Esophagus (tissue), 2 donors: ENCODE measurements at places on chromosomes 5 and 9. TPM values are rescaled to one million over a fixed set of nuclear protein-coding genes. Genes with fewer than 3 reads are reported as not detected.

TMEM171 gene
- polyA plus RNA-seq: 5.6 TPM

DBH gene
- polyA plus RNA-seq: 0.01 TPM

SEMA5A gene
- 1.3 TPM for polyA plus RNA-seq

BHMT gene
- polyA plus RNA-seq: 0.16 TPM

TAF11L8 gene
- polyA plus RNA-seq: not detected

ANKRD33B gene
- 0.55 TPM for polyA plus RNA-seq

SHC3 gene
- polyA plus RNA-seq: 0.35 TPM

DOLK gene
- 11.6 TPM for polyA plus RNA-seq

ADAMTS2 gene
- 1.4 TPM for polyA plus RNA-seq

SCGB3A2 gene
- 0.13 TPM for polyA plus RNA-seq

FYB1 gene
- 0.86 TPM for polyA plus RNA-seq

SPAAR gene
- 0.29 TPM for polyA plus RNA-seq
